GM06990 (cell line): ENCODE measurements at places on chromosomes 11 and 22.

GRCh38 chr11:111604392-111605009 is 2.3 kb downstream of the SIK2 start:
- DNase-seq: no peak

- DNase-seq: no peak
Measured at GRCh38 chr22:43080616-43081015, 8.6 kb downstream of the TTLL1 start.

- no peak for DNase-seq
Measured at GRCh38 chr11:92284558-92284957, 59.9 kb downstream of the FAT3 start.

GRCh38 chr22:23566705-23567475 is 13.2 kb downstream of the IGLL1 start:
- DNase-seq: no peak

DNA sequence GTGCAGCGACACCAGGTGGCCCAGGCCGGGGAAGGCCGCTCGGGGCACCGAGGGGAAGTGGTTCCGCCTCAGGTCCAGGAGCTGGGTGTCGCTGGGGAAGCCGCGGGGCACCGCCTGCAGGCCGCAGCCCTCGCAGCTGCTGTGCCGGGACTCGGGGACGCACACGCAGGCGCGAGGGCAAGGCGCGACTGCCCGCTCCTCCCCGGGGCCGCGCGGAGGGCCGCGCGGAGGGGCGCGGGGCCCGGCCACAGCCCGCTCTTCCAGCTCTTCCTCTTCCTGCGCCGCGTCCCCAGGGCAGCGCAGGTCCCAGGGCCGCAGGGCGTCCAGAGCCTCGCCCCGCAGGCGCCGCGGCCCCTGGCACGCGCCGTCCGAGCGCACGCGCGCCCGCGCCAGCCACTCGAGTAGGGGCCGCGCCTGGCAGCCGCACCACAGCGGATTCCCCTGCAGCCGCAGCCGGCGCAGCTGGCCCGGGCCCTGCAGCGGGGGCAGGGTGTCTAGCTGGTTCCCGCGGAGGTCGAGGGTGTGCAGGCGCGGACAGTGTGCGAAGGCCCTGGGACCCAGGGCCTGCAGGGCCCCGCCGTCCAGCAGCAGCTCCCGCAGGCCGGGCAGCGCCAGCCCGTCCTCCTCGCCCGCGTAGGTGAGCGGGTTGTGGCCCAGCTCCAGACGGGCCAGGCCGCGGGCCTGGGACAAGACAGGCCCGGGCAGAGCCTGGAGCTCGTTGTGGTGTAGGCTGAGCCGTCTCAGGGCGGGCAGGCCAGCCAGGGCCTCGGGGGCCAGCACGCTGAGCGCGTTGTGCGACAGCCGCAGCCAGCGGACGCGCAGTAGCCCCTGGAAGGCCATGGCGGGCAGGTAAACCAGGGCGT is 2.8 kb downstream of the CHADL start:
- peak; percentile 86 for DNase-seq
